EH (cell line): ENCODE measurements at places on chromosomes 4 and X.

DNA sequence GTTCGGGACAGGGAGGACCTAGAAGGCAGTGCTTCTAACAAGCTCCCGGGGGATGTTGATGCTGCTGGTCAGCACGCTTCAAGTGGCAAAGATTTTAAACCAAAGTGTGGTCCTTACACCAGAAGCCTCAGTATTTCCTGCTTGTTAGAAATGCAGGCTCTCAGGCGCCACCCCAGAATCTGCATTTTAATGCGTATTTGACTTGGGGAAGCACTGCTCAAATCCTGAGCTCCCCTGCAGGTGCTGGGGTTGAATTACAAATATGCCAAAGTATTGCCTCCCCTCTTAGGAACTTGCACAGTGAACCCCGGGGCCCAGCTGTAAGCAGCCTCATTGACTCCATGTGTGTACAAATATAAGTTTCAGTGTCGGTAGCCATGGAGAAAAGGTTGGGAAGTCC, 70.8 kb upstream of the RAI2 start:
- no peak for DNase-seq

DNA sequence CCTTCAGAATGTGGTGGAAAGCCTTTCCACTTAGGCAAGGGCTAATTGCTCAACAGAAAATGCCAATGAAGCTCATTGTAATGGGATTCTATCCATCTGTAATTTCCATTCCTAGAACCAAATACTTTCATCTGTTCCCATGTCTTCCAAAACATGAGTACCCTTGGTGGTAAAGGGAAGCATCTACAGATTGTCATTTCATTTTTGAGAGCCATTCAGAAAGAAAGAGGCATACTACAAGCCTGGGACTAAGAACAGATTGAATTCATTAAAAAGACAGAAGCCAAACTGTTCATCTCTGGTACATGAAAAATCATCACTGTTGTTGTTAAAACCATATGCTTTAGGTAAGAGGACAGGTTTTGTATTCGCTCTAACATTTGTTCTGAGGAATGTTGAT, 43.6 kb upstream of the DCTD start:
- DNase-seq = no peak

DNA sequence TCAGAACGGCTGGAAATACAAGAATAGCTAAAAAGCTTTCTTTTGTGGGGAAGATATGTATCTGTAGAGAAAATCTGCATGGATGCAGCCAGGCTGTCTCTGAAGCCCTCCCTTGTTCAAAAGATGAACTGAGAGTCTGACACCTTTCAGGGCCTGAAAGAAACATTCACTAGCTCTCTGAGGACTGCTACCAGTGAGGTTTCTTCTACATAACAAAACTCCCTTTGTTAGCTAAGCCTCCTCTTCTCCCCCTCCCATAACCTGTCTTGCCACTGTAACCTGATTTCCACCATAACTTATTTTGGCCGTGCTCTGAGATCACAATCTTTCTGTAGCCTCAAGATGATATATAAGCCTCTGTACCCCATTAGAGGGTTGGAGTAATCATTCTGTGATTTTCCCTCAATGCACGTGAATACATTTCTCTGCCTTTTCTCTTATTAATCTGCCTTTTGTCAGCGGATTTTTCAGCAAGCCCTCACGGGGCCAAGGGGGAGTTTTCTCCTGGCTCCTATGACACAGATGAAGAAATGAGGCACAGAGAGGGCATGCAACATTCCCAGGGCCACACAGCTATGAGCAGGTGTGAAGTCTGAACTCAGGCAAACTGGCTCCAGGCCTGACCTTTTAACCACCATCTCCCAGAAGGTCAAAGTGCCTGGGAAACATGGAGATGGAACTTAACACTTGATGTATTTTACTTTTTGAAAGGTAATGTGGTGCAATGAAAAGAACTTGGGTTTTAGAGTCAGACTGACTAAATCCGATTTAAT, 161.6 kb upstream of the PRDX4 start:
- DNase-seq = no peak

DNA sequence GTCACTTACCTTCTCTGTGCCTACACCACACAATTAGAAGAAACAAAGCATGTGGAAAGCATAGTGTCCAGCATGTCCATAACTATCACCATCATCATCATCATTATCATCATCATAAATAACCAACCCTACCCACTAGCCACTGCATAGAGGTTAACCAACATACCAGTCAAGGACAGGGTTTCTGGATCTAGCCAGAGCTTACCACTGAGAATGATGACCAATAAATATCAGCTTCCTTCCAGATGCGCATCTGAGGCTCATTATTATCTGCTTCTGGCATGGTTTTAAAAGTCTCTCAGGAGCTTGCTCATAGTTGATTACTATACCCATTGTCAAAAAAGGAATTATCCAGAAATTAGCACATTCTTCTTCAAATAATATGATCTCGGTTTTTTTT, 25.5 kb upstream of the MYOZ2 start:
- peak; percentile 7 for DNase-seq

DNA sequence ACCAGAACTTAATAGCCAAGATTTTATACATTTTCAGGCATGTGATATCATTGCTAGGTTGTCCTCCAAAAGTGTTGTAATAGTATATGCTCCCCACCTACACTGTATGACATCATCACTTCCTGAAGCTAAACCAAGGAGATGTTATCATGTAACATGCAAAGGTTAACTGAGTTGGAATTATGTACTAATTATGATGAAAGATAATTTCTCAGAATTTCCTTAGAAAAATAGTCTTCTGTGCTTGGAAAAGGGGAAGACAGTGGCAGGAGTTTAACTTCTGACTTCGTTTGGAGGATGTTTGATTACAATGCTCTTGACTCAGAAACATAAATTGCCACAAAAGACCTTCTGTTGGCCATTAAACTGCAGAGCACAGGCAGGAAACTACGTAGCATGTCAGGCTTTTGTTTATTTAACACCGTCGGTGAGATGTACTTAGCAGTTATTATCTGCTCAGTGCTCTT, 83.6 kb upstream of the GUCY1A1 start:
- peak; percentile 68 for DNase-seq

DNA sequence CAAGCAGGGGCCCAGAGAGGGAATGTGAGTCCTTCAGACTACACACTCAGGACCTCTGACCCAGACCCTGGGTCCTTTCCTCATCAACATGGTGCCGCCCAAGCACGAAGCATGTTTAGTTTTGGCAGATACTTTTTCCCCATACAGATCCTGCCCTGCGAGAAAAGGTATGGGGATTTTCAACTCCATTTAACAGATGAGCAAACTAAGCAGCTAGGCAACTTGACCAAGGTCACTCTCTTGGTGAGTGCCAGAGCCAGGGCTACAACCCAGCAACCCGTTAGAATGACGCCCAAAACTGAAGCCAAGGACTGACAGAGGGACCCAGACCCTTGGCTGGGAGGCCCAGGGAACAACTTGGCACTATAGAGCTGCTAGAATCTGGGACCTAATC, 40.3 kb upstream of the MSX1 start:
- DNase-seq = no peak

DNA sequence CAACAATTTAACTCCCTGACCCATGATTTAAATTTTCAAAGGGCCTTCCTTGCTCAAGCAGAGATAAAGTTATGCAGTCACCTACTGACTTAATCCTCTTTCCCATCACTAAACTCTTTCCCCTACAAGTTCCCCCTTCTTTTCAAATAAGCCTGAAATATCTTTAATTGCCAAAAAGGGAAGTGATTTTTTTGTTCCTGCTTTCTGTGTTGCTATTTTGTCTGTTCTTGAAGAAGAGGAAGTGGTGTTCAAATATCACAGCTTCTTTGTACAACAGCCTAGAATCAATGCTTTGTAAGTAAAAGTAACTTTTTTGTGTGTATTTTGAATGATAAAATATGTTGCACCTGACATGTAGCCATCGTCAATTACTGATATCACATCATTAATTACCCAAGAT, 595.9 kb downstream of the CENPC start:
- DNase-seq = no peak

GRCh38 chr4:41613386-41613785, 75.4 kb downstream of the LIMCH1 start:
- DNase-seq = peak; percentile 54

GRCh38 chr4:145530662-145531061, 49.0 kb downstream of the SMAD1 start:
- no peak for DNase-seq

DNA sequence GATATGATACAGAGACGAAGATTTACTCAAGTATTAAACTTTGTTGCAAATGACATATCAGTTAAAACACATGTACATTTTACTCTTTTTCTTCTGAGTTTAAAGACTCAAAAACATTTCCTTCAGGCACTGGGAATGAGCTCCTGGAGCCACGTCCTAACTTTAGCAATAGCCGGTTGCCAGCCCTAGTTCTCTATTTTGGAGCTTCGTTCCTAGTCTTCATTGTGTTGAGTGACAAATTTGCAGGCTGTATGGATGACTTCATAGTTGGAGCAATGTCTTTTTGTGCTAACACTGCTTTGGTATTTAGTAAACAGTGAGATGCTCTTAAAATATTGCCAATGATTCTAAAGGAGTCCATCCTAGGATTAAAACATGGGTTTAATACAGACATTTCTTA, 190.9 kb downstream of the FAT4 start:
- no peak for DNase-seq

DNA sequence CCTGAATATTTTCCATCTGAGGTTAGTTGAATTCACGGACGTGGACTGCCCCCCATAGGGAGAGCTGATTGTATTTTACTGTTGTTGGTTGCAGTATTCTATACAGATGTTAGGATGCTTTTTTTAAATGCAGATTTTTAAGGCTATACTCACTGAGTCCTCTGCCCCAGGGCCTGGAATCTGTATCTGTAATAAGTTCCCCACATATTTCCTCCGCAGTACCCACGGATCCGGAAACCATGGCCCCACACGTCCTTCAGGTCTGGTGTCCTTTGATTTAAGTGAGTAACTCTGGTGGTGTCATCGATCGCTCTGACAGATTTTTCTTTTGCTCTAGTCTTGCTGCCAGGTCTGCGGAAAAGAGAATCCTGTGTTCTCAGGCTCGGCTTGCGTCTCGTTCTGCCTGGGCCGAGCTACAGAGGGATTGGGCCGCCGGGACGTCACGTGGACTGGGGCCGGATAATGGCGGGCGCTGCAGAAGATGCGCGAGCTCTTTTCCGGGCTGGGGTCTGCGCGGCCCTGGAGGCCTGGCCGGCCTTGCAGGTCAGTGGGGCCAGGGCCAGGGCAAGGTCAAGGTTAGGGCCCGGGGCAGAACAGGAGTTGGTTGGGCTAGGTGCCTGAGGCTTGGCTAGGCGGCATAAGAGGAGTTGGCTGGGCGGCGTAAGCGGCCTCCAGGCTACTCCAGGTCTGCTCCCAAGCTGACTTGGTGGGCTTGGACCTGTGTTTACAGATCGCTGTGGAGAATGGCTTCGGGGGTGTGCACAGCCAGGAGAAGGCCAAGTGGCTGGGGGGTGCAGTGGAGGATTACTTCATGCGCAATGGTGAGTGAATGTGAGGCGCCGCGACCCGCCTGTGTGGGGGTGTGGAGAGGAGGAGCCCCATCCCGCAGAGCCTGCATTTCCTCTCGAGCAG, at the start of gene TSR2:
TSR2 (plus strand) TSS at position 445 of the 912 bp plus-strand sequence; CDS start at position 463, 18 bp downstream.
- DNase-seq = peak; percentile 87

- DNase-seq = no peak
Measured at GRCh38 chrX:17713288-17713687, 24.0 kb upstream of the SCML1 start.

GRCh38 chrX:150515801-150516200, 52.6 kb upstream of the MTM1 start:
- DNase-seq = no peak

DNA sequence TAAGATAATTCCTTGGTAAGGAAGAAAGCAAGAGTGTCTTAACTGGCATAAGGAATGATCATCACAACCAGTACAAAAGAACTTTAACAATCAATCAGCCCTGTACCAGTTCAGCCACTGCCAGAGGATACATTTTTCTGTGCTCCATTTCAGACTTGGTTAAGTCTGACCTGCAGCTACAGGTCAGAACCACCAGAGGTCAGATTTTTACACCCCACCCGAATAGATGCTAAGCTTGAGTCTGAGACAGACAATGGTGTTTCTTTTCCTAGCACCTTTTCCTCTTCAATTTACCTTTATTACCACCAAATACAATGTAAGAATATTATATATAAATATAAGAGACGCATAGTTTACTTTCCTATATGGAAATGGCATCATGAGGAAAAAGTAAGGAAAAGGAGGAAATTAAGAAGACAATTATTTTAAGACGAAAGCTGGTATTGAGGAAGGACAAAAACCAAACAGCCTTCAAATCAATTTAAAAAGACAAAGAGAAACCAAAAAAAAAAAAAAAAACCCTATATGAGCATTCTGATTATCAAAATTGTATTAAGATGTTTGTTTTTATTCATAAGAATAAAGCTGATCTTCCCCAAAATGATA, 215.3 kb upstream of the TTC29 start:
- peak; percentile 71 for DNase-seq

DNA sequence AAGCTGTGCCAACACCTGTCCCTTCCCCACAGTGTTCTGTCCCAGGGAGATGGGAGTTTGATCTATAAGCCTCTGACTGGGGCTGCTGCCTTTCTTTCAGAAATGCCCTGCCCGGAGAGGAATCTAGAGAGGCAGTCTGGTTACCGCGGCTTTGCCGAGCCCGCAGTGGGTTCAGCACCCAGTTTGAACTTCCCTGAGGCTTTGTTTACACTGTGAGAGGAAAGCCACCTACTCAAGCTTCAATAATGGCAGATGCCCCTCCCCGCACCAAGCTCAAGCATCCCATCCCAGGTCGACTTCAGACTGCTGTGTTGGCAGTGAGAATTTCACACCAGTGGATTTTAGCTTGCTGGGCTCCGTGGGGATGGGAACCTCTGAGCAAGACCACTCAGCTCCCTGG, 33.3 kb upstream of the ARSJ start:
- no peak for DNase-seq

DNA sequence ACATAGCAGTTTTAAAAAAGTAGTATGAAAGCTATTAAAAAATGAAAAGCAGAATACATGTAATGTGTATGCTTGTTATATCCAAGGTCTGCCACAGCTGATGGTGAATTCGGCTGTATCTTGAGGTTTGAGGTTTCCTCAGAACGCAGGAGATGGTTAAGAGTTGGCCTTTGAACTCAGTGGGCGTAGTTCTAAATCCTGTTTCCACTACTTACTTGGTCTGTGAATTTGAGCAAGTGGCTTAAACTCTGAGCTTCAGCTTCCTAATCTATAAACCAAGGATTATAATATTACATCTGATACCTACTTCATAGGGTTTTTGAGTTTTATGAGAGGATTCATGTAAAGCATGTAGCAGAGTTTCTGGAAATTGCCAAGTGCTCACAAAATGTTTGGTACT, 125.2 kb downstream of the STIM2 start:
- no peak for DNase-seq

- peak; percentile 69 for DNase-seq
Measured at GRCh38 chr4:48311896-48312295, 29.4 kb upstream of the SLAIN2 start.

DNA sequence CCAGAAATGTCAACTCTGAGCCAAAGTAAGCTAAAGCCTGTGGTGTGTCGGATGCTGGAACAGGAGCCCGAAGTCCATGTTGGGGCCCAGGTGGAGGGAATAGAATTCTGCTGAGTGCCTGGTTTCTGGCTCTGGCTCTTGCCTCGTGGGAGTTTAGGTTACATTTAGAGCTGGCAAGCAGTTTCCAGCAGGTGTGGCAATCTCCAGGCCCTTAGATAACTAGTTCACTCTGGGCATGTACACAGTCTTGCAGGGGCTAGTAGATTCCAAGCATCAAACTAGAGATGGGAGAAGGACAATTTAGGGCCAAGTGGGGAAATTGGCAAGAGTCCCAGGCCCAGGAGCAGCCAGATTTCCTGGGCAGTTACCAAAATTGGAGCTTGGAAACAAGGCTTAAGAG, 56.3 kb upstream of the STOX2 start:
- DNase-seq = no peak

- DNase-seq = no peak
Measured at GRCh38 chr4:184969610-184970009, 48.7 kb upstream of the HELT start.

GRCh38 chr4:88975958-88976774, 80.8 kb downstream of the FAM13A start:
- peak; percentile 54 for DNase-seq
